A549 (cell line): ENCODE measurements at places on chromosomes 3 and 15. TPM values are rescaled to one million over a fixed set of nuclear protein-coding genes. Genes with fewer than 3 reads are reported as not detected.

KATNBL1 gene
- 35.2 to 40.1 TPM (median 40.0 TPM) in 3 replicates for polyA plus RNA-seq

ALPK3 gene
- polyA plus RNA-seq: 0.17 to 0.26 TPM (median 0.24 TPM) in 3 replicates

SLC6A11 gene
- polyA plus RNA-seq: 0.03 to 0.09 TPM (median 0.04 TPM) in 3 replicates

ITGB5 gene
- polyA plus RNA-seq: 174 to 209 TPM (median 201 TPM) in 3 replicates

SLC2A2 gene
- polyA plus RNA-seq: not detected in 3 replicates

EPHA3 gene
- not detected in 3 replicates for polyA plus RNA-seq

ENTPD3 gene
- polyA plus RNA-seq: not detected in 3 replicates

GOLGA6L10 gene
- 0.62 to 1.1 TPM (median 0.98 TPM) in 3 replicates for polyA plus RNA-seq

GOLGA8T gene
- 0.96 to 2.1 TPM (median 1.3 TPM) in 3 replicates for polyA plus RNA-seq

FANCD2OS gene
- polyA plus RNA-seq: not detected in 3 replicates

GALNT15 gene
- not detected in 3 replicates for polyA plus RNA-seq

SRGAP3 gene
- 1.2 to 1.6 TPM (median 1.4 TPM) in 3 replicates for polyA plus RNA-seq

GPR160 gene
- polyA plus RNA-seq: 2.0 TPM in 3 replicates

ARNT2 gene
- 8.9 to 10.1 TPM (median 9.8 TPM) in 3 replicates for polyA plus RNA-seq

GOLGA6L7 gene
- polyA plus RNA-seq: not detected in 3 replicates

SNTN gene
- polyA plus RNA-seq: not detected in 3 replicates

GNAT1 gene
- not detected in 3 replicates for polyA plus RNA-seq

PCLAF gene
- polyA plus RNA-seq: 204 to 221 TPM (median 218 TPM) in 3 replicates

RPLP1 gene
- polyA plus RNA-seq: 3,637 to 4,104 TPM (median 3,948 TPM) in 3 replicates

GABRR3 gene
- not detected in 3 replicates for polyA plus RNA-seq
